ENCODE measurements at places on chromosomes 7 and 10.
A peak's percentile ranks its signal among the peaks of the same experiment; 100 is the strongest.

DNA sequence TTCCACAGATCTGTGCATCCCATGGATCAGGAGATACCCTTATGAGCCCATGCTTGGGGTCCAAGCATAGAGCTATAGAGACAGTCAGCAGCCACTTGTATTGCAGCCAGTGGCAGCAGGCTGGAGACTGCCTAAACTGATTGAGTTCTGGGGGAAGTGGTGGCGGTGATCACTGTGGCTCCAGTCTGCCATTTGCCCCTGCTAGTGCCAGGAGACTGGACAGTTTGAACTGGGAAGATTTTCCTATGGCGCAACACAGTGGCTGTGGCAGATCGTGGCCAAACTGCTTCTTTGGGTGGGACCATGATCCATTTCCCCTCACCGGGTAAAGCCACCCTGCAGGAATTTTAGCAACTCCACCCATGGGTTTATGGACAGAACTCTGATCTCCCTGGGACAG is 679.7 kb upstream of the SEMA3D start:
- no peak overlapping the region for H3K4me3 ChIP-seq
- H3K27ac ChIP-seq: no peak overlapping the region
- no peak for DNase-seq
- no peaks in the 10 kb centered on the region for H3K36me3 ChIP-seq

DNA sequence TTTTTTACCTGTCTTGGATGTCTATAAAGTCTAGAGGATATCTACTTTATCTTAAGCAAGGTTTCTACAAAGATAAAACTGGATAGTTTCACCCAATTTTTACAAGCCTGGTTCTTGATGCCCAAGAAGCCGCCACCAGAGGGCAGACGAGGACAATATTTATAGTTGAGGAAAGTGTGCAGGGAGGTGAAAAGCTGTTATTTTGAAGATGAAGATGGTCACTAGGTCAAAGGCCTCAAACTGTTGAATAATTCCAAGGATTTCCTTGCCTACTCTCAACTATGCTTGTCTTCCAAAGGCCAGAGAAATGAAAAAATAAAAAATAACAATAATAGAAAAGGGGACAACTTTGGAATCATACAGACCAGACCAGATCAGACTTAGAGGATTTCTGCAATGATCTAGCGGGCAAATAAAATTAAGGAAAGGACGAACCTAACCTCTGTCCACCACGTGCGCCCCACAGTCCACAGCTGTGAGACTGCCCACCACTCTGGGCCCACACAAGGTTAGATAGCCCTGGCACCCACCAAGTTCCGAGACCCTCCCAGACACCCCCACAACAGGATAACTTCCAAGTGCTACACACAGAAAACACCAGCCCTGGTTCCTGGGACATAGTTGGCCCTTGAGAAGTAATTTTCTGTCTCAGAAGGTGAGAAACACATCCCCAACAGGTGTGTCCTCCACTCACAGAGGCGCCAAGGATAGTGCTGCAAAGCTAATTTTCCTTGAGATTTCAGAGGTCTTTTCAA is 2.8 kb downstream of the PKD1L1 start:
- no peaks in the 10 kb centered on the region for H3K27me3 ChIP-seq
- peak; percentile 90 for DNase-seq
- peaks cover 7% of the 10 kb centered on the region for H3K4me1 ChIP-seq
- no peak overlapping the region for H3K4me3 ChIP-seq
- no peak overlapping the region for H3K27ac ChIP-seq

DNA sequence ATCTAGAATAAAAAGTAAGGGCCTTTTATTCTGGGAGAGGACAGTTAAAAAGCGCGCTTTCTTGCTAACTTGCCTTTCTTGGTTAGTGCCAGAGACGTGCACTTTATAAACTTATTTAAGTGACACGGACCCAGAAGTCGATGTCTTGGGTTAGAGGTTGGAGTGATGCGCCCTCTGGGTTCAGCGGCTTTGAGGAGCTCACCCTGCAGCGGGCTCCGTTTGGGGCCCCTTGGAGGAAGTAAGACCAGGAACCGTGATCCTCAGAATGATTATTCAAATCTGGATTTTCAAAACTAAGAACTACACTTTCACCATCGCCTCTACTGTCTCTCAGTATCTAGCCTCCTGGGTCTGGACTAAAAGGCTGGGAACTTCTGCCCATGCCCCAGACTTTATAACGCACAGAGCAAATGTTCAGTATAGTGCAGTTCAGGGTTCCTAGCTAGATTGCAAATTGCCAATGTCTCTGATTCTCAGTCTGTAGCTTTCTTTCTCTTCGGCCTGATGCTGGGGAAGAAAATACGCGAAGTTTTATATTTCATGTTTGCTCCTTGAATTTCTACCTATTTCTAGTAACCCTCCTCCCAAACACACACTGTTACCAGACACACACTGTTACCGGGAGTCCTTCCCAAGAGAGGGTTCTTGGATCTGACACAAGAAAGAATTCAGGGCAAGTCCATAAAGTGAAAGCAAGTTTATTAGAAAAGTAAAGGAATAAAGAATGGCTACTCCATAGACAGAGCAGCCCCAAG is 18.6 kb upstream of the SMO start:
- no peaks in the 10 kb centered on the region for H3K27me3 ChIP-seq

- no peaks in the 10 kb centered on the region for H3K36me3 ChIP-seq
- peak; percentile 44 for DNase-seq
- no peaks in the 10 kb centered on the region for H3K27me3 ChIP-seq
- no peak overlapping the region for H3K4me3 ChIP-seq
- no peaks in the 10 kb centered on the region for H3K4me1 ChIP-seq
Observed at GRCh38 chr10:86900955-86901354, 56.5 kb downstream of the MMRN2 start.

- H3K36me3 ChIP-seq: no peaks in the 10 kb centered on the region
- DNase-seq: no peak
- H3K4me1 ChIP-seq: no peaks in the 10 kb centered on the region
- H3K27ac ChIP-seq: no peak overlapping the region
- H3K27me3 ChIP-seq: no peaks in the 10 kb centered on the region
- no peak overlapping the region for H3K4me3 ChIP-seq
Observed at GRCh38 chr7:157983502-157984422, 603.9 kb downstream of the PTPRN2 start.

GRCh38 chr7:12111422-12112405 is 99.4 kb upstream of the TMEM106B start:
- H3K27me3 ChIP-seq: no peaks in the 10 kb centered on the region
- H3K27ac ChIP-seq: no peak overlapping the region
- H3K36me3 ChIP-seq: no peaks in the 10 kb centered on the region
- H3K4me3 ChIP-seq: no peak overlapping the region
- no peak for DNase-seq
- H3K4me1 ChIP-seq: no peaks in the 10 kb centered on the region

DNA sequence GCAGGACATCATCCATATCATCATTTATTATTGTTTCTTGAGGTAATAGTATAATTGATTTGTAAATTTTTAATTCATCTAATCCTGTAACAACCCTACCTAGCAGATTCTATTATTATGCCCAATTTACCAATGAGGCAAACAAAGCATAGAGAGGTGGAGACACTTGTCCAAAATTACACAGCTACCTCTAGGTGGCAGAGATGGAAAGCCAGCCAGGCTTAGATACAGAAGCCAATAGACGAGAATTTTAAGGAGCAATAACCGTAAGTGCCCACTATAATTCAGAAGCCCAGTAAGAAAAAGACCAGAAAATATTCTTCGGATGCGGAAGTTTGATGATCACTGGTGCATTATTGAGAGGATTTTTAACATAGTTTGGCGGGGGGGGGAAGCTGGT is 54.0 kb downstream of the ANK3 start:
- H3K27me3 ChIP-seq: no peaks in the 10 kb centered on the region
- DNase-seq: no peak
- H3K4me1 ChIP-seq: no peaks in the 10 kb centered on the region
- no peaks in the 10 kb centered on the region for H3K36me3 ChIP-seq

- H3K27me3 ChIP-seq: no peaks in the 10 kb centered on the region
- no peak overlapping the region for H3K27ac ChIP-seq
- no peak for DNase-seq
Observed at GRCh38 chr7:122132341-122132740, 11.7 kb downstream of the AASS start.
